ENCODE measurements at places on chromosomes 1 and 21.

DNA sequence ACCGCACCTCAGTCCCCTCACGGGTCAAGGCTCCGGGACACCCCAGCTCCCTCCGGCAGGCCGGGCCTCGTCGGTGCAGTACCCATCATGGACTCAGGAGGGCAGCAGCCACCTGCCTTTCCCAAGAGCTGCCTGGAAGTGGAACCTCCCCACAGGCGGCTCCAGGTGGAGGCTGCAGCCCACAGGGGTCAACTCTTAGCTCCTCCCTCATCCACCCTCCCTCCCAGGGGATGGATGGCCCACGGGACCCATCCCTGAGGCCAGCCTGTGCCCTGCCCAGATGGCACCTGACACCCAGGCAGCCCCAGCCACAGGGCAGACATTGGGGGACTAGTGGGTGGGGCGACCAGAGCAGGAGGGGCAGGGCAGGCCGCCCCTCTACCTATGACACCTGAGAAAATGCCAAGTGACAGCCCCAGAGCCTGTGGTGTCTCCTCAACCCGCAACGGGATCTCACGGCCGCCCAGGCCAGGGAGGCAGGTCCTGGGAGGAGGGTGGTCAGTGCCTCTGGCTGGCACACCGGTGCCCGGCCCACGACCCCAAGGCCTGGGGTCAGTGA lies 1.2 kb upstream of the ARHGEF16 start:
- H3K36me3 ChIP-seq = no peaks in the 10 kb centered on the region
- H3K27ac ChIP-seq = no peak overlapping the region
- peak; percentile 83 for DNase-seq
- peaks cover 16% of the 10 kb centered on the region for H3K27me3 ChIP-seq

DNA sequence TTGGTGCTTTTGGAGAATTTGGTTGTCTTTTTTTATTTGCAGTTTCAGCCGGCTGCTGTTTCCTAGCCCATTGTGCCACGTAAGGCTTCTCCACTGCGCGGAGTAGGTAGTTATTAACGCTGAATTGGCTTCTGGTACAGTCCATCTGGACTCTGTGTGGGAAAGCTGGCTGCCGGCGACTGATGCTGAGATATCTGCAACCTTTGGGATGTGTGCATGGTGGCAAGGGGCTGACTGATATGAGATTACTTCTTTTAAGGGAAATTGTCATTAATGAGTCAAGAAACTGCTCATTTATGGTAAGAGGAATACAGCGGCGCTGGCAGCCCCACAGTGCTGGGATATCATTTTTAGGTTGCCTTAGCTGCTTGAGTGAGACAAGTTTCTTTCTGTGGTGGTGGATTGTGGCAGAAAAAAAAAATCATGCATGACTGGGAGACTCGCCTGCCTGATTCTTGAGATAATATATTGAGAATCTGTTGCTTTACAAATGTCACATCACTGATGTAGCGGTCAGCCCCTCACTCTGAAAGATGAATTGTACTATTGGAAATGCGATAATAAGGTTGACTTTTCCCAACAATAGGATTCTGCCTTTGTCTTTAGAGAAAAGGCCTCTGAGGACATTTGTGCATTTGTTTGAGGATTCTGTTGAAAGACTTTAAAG lies 2.5 kb upstream of the ELAVL4 start:
- H3K36me3 ChIP-seq = no peaks in the 10 kb centered on the region
- DNase-seq = no peak
- peaks cover 8% of the 10 kb centered on the region for H3K27me3 ChIP-seq
- H3K27ac ChIP-seq = no peak overlapping the region

GRCh38 chr21:29125191-29125590 lies 5.3 kb upstream of the MAP3K7CL start:
- DNase-seq = no peak
- H3K27me3 ChIP-seq = no peaks in the 10 kb centered on the region
- no peak overlapping the region for H3K27ac ChIP-seq
- no peaks in the 10 kb centered on the region for H3K36me3 ChIP-seq
- H3K4me1 ChIP-seq = no peaks in the 10 kb centered on the region
- no peak overlapping the region for H3K4me3 ChIP-seq

- H3K27ac ChIP-seq = no peak overlapping the region
- no peaks in the 10 kb centered on the region for H3K27me3 ChIP-seq
Measured at GRCh38 chr1:21024918-21025317, 151.8 kb downstream of the EIF4G3 start.

- no peaks in the 10 kb centered on the region for H3K36me3 ChIP-seq
- H3K27ac ChIP-seq = no peak overlapping the region
- H3K4me3 ChIP-seq = no peak overlapping the region
- no peaks in the 10 kb centered on the region for H3K27me3 ChIP-seq
- DNase-seq = no peak
Measured at GRCh38 chr1:11579506-11579905, 74.7 kb downstream of the FBXO2 start.
